Activated CD8-positive, alpha-beta T cell treated with anti-CD3 and anti-CD28 coated beads for 36 hours (primary cell): ENCODE measurements at places on chromosomes 1 and 21. TPM values are rescaled to one million over a fixed set of nuclear protein-coding genes. Genes with fewer than 3 reads are reported as not detected.

RHBG gene
- total RNA-seq, result not detected

TMEM82 gene
- total RNA-seq, result not detected

AMY2A gene
- not detected for total RNA-seq

NCF2 gene
- 4.2 TPM for total RNA-seq

DNA sequence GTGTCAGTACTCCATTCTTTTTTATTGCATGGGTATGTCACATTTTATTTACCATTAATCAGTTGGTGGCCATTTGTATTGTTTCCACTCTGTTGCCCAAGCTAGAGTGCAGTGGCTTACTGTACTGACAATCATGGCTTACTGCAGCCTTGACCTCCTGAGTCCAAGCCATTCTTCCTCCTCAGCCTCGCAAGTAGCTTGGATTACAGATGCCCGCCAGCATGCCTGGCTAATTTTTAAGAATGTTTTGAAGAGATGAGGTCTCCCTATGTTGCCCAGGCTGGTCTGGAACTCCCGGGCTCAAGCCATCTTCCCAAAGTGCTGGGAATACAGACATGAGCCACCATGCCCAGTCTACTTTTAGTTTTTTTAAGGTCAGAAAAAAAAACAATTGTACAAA is 813 bp upstream of the SFT2D2 start:
- DNase-seq, result no peak

DNA sequence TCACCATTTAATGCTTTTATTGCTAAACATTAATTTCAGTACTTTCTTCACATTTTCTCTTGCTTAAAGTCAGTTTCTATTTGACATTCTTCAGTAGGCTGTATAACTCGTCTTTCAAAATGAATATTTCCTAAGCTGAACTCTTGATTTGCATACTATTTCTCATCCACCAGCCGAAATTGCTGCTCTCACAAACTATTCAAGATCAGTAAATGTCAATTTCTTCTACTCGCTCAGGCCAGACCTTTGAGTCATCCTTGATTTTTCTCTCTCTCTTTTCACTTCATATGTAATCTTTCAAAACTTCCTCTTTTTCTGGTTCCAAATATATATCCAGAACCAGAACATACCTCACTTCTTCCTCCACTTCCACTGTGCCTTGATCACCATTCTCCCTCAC is 990.0 kb downstream of the KCNT2 start:
- DNase-seq, result no peak

DNA sequence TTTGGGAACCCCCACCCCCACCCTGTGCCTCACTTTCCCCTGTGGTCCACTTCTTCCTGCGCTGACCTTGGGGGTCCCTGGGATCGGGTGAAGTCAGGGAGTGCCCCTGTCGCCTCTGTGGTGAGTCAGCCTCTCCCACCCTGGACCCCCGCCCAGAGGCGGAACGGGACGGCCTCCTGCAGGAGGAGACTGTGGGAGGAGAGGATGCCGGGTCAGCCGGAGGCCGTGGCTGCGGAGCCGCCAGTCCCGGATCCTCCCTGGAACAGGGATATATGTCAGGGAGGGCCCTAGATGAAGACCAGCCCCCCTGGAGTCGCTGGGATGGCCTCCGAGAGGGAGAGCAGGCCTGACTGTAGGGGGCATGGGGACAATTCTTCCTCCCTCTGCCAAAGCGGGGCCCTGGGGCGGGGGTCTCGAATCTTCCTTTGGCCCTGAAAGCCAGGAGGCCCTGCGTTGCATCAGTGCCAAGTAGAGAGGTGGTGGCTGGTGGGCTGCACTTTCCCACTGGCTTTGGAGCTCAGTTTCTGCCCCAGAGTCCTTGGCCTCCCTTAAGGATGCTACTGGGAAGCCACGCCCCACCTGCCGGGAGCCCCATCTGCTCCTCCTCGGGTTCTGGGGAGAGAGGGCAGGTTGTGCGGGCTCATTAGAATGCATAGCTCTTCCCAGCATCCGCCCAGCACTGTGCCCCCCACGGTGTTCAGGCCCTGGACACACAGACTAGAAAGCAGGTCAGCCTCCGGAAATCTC is 930 bp downstream of the ARHGEF10L start:
- no peak for DNase-seq
